HT1080 (cell line): ENCODE measurements at places on chromosomes 7 and 10.

GRCh38 chr7:27442455-27442854, 199.9 kb downstream of the EVX1 start:
- peak; percentile 93 for DNase-seq

GRCh38 chr7:45944058-45944457, 23.0 kb upstream of the IGFBP3 start:
- DNase-seq, result peak; percentile 13

- DNase-seq, result no peak
These were observed 31.2 kb downstream of the UBTD1 start for GRCh38 chr10:97529685-97530465.

DNA sequence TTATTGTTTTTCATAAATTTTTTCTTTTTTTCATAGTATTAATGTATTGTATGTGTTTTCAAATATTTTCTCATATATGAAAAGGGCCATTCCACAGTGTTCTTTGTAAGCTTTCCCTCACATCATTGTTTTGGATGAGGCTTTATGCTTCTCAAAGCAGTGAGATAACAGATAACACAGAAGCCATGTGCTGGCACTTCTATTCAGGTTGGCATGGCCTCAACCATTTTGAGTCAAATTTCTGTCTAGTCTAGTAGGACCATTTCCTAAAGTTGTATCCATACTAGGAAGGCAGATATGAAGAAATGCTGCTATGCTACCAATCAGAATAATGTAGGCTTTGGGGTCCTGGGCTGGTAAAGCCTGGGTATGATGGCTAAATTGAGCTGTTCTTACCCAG, 135.9 kb upstream of the LAMB4 start:
- no peak for DNase-seq

DNA sequence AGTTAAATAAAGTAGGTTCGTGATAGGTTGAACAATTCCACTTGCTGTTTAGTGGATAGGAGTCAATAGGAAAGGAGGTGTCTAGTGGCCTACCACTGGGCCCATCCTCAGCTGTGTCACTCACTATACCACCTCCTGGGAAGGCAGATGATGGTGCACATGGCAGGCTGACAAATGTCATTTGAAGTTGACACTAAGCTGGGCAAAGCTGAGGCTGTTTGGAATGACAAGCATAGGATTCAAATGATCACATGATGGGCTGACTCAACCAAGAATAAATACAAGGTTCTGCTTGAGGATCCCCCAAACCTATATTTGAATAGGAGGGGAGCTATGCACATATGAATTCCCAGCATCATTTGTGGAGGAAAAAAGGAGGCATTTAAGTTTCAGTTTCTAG, 489.8 kb downstream of the RPS24 start:
- DNase-seq, result no peak

DNA sequence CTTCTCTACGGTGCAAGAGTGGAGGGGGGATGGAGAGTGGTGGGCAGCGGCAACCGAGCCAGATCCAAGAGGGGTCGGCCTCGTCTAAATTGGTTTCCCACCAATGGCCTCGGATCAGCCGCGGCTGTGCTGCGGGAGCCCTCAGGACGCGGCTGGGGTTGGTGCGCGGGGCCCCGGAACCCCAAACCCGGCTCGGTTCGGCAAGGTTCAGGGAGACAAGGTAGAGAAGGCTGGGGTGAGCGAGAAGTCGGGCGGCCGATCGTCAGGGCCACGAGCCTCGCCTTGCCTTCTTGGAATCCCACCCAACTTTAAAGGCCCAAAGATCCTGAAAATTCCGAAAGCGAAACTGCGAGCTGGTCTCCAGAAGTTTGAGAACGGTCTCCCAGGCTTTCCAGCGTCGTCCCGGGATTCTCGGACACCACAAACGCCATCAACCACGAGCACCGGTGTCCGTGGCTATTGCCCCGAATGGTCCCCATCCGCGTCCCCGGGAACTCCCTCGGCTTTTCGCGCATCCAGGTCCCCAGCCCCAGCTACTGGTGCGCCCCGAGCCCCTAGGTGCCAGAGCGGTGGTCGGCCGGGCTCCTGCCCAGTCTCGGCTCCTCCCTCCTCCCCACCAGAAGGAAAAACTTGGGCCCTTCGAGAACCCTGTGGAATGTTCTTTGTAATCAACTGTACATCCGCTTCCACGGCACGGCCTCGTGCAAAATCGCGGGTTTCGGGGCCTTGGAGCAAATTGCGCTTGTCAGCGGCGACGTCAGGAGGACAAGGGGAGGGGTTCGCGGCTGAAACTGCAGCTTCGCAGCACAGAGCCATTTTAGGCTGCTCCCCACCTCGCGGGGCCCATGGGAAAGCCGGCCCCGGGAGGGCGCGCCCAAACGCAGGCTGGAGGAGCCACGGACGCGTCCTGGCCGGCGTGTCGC, 3.2 kb downstream of the SFMBT2 start:
- DNase-seq, result no peak

GRCh38 chr10:132604686-132605085, 67.1 kb downstream of the INPP5A start:
- no peak for DNase-seq

DNA sequence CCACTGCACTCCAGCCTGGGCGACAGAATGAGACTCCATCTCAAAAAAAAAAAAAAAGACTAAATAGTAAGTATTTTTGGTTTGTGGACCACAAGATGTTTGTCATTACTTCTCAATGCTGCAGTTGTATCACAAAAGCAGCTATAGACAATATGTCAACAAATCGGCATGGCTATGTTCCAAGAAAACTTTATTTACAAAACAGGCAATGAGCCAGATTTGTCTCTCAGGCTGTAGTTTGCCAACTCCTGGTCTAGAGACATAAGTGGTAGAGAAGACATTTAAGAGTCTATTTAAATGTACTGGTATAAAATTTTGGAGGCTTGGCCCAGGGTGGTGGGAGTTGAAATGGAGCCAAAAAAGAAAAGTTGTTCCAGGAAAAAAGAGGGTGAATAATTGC, 185.8 kb downstream of the SORCS1 start:
- DNase-seq, result no peak

DNA sequence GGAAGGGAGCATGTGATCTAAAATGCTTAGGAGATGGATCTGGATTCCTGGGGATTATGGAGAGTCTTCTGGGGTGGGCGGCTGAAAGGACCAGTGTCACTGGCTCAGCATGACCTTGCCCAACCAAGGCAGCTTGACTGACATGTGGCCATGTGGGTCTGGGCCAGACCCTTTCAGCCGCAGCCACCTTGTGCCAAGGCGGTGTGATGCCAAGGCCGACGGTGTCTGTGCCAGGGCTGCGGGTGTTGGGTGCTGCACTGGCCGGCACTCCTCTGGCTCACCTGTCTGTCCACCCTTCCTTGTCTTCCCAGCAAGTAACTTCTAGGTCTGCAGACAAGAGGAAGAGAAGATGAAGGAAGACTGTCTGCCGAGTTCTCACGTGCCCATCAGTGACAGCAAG, 8.8 kb downstream of the DEPP1 start:
- DNase-seq, result no peak

- DNase-seq, result no peak
These were observed 88.9 kb downstream of the GPR26 start for GRCh38 chr10:123755061-123755460.

GRCh38 chr7:20895563-20895962, 108.9 kb upstream of the SP8 start:
- DNase-seq, result peak; percentile 79
